NCI-H2171 (cell line): ENCODE measurements at places on chromosomes 4 and X.
A peak's percentile ranks its signal among the peaks of the same experiment; 100 is the strongest.

DNA sequence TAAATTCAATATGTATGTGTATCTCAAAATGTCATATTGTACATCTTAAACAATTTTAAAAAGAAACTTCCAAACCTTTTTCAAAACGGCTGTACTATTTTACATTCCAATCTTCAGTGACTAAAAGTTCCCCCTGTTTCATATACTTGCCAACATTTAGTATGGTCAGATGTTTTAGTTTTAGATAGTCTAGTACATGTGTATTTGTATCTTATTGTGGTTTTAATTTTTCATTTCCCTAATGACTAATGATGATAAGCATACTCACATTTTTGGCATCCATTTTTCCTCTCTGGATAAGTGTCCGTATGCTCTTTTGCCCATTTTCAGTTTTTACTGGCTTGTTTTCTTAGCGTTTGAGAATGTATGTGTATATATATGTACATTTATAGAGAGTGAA lies 212.2 kb upstream of the MAGEB18 start:
- no peak for DNase-seq

GRCh38 chrX:96776966-96777365 lies 92.3 kb downstream of the DIAPH2 start:
- DNase-seq = no peak

DNA sequence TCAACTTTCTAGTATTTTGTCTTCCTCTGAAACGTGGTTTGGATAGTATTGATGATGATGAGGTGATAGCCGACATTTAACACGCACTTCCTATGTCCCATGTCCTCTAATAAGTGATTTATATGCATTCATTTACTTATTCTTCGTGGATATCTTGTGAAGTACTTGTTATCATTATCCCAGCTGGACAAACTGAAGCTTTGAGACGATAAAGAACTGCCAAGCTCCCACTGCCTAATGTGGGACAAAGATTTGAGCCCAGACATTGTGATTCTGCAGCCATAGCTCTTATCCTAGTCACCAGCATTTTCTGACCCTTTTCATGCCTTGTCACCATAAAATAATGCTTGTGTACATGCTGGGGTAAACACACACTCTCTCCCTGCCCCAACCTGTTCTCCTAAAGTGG lies 92.5 kb downstream of the RAPGEF2 start:
- DNase-seq = no peak

DNA sequence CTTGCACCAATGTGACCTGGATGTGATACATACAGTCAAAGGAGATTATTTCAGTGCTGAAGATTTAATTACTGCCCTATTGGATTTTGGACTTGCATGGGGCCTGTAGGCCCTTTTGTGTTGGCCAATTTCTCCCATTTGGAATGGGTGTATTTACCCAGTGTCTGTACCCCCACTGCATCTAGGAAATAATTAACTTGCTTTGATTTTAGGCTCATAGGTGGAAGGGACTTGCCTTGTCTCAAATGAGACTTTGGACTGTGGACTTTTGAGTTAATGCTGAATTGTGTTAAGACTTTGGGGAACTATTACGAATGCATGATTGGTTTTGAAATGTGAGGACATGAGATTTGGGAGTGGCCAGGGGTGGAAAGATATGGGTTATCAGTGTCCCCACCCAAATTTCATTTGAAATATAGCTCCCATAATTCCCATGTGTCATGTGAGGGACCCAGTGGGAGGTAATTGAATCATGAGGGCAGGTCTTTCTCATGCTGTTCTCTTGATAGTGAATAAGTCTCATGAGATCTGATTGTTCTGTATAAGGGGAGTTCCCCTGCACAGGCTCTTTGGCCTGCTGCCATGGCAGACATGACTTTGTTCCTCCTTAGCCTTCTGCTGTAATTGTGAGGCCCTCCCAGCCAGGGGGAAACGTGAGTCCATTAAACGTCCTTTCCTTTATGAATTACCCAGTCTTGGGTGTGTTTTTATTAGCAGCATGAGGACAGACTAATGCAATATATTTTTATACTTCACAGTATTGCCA lies 362.2 kb upstream of the SPANXN4 start:
- no peak for DNase-seq

DNA sequence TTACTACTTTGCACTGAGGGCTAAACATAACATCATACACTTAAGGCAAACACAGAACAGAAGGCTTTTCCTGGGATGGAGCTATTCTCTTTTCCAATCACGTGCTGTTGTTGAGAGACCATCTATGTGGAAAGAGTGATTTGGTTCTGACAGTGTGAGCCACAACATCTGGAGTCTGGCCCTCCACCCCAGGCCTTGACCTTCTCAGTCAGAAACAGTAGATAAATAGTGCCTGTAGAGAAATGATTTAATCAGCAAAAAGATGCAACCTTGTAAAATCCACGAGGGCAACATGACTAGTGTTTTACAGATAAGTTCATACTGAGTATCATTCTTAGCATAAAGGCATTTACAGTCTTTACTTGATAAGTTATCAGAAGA lies 10.8 kb upstream of the SFRP2 start:
- DNase-seq = no peak

DNA sequence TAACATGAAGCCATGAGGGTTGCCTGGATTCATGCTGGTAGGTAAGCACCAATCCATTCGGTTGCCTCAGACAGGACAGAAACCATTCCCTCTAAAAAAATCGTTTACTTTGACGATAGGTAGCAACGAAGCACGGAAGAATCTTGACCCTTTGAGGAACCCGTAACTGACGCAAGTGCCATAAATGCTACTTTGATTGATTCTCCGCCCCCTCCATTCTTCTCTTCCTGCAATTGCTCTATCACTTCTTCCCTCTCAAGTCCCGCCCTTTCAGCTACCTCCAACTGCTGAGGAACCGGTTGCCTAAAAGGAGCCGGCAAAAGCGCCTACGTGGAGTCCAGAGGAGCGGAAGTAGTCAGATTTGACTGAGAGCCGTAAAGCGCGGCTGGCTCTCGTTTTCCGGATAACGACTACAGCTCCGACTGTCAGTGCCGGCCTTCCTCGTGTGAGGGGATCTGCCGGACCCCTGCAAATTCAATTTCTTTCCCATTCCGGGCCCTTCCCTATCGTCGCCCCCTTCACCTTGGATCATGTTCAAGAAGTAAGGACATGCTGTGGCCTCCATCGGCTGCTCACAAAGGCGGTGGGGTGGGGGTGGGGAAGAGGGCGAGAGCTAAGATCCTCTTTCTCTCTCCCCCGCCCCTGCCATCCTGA lies at the start of gene MCTS1:
MCTS1 (plus strand) TSS at position 395 of the 654 bp plus-strand sequence; CDS start at position 531, 136 bp downstream.
- peak; percentile 84 for DNase-seq

DNA sequence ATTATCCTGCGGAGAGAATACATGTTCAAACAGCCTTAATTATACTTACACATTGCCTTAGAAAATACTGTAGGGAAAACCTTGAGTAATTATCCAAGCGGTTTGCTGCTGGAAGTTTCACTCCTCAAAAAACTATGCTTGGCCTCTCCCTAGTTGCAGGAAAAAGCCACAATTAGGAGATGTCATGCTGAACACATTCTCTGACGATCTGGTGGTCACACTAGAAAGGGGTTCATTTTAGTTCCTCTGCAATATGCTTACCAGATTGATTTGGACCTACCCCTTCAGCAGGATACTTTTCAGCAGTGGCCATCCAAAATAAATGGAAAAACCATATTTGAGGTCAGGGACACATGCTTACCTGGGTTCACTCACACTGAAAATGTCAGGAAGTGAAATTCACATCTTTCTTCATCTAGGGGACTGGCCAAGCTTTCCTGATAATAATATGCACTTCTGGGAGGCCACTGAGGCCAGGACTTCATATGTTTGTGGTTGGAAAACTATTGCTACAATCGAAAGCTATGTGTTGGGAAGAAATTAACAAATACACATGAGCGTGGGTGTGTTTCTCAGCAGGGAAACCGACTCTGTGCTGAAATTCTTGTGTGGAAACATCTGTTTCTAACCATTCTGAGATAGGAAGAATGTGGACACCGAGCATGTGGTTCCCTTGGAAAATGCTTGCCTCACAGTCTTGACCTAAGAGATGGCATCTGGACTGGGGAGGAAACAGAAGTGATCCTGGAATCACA lies 68.8 kb downstream of the ATXN3L start:
- no peak for DNase-seq

DNA sequence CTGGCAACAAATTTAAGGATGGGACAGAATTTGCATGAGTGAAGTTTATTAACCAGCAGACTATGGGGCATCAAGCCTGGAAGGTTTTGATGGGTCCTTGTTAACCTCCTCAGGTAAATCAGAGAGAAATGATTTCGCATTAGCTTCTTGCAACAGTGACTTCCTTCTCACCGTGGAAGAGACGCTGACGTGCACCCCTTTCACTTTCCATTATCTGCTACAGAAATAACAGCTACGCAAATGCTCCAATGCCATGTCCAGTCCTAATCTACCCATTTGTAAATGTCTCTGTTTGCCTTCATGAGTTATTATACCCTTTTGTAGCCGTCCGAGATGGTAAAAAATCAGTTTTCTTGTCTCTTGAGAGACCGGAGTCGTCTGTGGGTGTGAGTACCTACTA lies 100.3 kb downstream of the SLC34A2 start:
- no peak for DNase-seq

DNA sequence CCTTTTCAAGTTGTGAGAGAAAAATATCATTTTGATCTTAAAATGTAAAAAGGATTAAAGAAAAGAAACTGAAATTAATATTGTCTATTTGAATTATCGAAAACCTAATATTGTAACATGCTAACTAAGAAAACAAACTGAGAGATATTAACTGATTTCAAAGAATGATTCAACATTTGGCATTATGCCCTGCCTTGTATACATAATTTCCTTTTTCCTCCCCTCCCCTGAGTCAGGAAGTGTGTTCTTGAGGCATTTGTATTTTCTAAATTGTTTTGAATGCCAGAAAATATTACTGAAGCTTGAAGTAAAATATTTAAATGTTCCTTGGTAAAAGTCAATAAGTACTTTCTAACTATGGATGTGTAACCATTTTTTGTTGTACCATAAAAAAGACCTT lies 49.4 kb downstream of the RPS6KA3 start:
- no peak for DNase-seq

GRCh38 chrX:137567682-137568232 lies 1.8 kb downstream of the ZIC3 start:
- no peak for DNase-seq

DNA sequence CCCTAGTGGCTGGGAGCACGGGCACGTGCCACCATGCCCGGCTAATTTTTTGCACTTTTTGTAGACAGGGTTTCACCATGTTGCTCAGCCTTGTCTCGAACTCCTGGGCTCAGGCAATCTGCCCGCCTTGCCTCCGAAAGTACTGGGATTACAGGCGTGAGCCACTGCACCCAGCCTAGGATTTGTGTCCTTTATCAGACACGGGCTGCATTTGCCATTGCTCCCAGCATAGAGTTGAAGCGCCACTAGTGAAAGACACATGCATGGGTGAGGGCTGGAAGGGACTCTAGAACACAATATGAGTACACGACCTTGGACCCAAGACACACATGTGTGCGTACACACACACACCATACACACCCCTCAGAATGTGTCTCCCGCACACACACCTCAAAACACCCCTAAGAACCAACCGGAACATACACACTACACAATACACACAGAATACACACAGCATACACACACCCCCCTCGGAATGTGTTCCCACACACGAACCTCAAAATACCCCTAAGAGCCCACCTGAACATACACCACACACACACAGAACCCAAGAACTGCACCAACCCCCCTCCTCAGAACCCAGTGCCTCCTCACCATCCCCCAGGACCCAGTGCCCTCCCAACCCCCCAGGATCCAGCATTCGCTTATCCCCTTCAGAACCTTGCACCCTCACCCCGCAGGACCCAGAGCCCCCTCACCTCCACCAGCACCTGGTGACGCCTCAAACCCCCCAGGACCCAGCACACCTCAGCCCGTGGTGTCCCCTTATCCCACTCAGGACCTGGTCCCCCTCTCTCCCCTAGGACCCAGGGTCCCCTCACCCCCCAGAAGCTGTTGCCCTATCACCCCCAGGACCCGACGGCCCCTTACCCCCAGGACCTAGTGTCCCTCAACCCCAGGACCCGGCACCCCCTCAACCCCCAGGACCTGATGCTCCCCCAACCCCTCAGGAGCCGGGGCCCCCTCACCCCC lies 1.0 kb downstream of the TNIP2 start:
- no peak for DNase-seq

GRCh38 chrX:261167-261918 lies 19.8 kb upstream of the PLCXD1 start:
- DNase-seq = no peak

DNA sequence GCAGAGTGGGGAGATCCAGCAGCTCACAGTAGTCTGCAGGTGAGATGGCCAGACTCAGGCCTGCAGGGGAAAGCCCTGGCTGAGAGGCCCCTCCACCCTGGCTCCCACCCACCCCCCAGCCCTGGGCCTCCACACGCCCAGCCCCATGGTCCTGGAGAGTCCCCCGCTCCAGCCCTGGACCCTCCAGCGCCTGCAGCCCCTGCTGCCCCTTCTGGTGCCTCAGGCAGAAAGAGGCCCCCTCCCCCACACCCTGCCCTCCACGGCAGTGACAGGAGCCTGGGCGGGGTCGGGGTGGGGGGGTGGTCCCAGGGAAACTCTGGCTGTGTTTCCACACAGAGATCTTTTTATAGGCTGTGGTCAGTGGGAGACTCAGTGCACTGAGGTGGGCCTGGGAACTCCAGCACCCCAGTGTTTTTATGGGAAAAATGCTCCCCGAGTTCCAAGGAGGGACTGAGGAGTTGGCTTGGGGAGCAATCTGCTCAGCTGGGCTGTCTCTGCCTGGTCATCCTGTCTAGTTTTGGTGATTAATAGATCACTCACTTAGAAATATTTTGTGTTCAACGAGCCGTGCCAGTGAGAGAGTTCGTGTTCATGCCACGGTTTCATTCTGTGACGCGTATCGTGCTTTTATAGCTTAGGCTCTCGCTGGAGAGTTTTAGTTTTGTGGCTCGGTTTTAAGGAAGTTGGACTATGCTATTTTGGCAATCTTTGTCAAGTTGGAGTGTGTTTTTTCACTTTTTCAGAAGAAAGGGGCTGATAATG lies 53.1 kb upstream of the HGFAC start:
- DNase-seq = no peak

- DNase-seq = no peak
Observed at GRCh38 chrX:130799393-130799792, 103.6 kb downstream of the ENOX2 start.

DNA sequence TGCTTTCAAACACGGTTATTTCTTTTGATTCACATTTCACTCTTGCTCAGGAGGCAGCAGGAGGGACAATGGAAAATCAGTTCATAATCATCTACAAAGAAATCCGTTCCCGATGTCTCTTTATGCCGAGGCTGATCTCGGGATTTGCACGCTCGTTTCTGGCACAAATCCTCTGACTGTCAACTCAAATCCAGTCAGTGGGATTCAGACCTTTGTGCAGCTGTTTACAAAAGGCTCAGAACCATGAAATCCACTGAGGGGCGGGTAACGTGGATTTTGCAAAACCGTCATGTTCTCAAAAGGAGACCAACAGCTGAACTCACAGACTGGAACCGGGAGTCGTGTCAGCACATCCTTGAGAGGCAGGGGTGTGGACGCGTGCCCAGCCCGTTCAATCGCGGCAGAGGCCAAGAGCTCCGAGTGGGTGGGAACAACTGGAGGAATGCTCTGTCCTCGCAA lies 46.4 kb downstream of the ACOX3 start:
- DNase-seq = no peak
